Type B pancreatic cell (in vitro differentiated cells): ENCODE measurements at places on chromosomes 2 and 18.

DNA sequence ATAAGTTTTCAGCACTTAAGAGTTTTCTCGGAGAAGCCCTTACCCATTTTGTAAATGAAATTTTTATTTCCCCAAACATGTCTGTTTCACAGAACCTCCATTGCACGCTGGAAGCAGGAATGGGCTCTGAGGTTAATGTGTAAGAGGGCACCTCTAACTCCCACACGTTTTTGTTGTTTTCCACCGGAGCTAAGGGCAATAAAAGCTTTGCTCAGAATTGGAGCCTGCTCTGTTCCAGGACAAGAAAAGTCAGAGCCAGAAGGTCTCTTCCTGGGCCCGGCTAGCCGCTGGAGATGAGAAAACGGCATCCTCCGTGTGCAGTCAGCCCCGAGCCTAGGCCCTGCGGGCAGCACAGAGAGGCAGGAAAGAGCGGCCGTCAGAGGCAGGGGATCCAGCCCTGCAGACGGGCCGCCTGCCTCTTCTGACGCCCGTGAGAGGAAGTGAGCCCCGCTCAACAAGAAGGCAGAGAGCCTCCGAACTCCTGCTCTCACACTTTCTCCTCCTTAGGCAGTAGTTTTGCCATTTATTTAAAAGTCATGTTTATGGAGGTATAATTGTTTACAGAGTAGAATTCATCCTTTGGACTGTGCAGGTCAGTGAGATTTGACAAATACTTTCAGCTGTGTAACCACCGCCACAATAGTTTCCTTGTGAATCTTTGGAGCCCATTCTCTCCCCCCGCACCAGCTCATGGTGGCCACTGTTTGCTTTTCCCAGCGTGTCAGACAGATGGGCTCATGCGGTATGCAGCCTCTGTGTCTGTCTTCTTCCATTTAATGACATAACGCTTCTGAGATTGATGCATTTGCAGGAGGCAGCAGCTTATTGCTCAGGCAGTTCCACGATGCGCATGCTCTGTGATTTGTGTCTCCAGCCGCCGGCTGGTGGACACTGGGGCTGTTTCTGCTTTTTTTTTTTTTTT lies 117.3 kb downstream of the GALR1 start:
- no peak for DNase-seq

- DNase-seq, result no peak
These were observed 713.0 kb downstream of the TDRD15 start for GRCh38 chr2:21836719-21837118.

DNA sequence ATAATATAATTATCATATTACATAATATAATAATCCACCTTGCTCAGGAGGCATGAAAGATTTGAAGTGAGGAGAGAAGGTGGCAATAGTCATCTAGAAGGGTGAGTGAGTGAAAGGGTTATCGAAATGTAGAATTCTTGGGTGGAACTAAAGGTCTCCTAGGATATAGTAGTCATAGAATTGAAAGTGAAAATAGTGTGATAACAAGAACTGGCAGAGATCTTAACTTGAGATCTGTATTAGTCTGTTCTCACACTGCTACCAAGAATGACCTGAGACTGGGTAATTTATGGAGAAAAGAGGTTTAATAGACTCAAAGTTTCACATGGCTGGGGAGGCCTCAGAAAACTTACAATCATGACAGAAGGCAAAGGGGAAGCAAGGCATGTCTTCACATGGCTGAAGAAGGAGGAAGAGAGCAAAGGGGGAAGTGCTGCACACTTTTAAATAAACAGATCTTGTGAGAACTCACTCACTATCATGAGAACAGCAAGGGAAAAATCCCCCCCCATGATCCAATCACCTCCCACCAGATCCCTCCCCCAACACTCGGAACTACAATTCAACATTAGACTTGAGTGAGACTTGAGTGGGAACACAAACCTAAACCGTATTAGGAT lies 351.5 kb downstream of the NR4A2 start:
- no peak for DNase-seq

GRCh38 chr2:204072443-204073324 lies 136.1 kb downstream of the ICOS start:
- no peak for DNase-seq

- DNase-seq, result no peak
These were observed 12.7 kb upstream of the FHOD3 start for GRCh38 chr18:36284671-36285295.

GRCh38 chr18:55405893-55406406 lies 182.0 kb downstream of the TCF4 start:
- no peak for DNase-seq

GRCh38 chr2:223735035-223735640 lies 102.2 kb downstream of the AP1S3 start:
- no peak for DNase-seq

GRCh38 chr2:219125225-219125885 lies 35.3 kb downstream of the NHEJ1 start:
- no peak for DNase-seq

- no peak for DNase-seq
These were observed 366.9 kb downstream of the NYAP2 start for GRCh38 chr2:225766431-225766830.

DNA sequence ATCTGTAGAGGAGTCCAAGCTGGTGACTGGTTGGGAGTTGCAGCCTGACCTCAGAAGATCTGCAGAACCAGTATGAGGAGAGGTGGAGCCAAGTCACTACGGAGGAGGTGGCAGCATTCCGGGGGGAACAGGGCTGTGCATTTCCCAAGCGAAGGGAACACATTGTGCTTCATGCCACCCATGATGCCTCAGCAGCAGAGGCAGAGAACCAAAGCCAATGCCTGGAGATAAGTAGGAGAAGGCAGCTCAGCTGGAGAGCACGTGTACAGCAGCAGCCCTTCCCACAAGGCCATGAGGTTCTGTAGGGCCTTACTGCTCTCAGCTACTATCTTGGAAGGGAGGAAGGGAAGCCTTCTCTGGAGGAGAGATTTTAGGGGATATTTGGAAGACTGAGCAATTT lies 67.2 kb upstream of the LRPPRC start:
- DNase-seq, result no peak

DNA sequence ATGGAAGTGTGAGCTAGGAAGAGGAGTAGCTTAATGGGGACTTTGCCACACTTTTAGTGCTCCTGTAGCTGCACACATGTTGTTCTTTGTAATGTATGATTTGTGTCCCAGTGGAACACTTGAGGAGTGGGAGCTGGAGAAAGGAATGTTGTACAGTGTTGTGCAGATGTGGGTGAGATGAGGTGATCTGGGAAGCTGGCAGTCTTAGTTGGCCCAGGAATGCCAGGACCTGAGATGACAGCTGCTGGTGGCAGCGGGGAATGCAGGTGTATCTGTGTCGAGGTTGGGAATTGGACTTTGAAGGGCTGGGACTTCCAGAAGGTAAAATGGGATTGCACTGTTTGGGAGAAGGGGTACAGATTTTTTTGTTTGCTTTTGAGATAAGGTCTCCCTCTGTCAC lies 23.6 kb downstream of the NEDD4L start:
- no peak for DNase-seq

DNA sequence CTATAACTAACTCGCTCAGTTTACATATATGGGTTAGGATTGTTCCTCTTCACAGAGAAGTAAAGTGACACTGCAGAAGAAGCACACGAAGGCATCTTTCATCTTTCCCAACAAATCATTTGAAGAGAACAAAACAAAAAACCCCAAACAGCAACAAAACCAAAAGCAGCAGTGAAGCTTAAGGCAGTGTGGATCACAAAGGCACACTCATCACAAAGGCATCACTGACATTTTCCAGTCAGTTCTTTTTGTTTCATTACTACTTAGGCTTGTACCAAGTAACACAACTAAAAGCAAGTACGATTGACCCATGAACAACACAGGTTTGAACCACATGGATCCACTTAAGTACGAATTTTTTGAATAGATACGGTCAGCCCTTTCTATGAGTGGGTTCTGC lies 75.7 kb downstream of the RNF152 start:
- no peak for DNase-seq

DNA sequence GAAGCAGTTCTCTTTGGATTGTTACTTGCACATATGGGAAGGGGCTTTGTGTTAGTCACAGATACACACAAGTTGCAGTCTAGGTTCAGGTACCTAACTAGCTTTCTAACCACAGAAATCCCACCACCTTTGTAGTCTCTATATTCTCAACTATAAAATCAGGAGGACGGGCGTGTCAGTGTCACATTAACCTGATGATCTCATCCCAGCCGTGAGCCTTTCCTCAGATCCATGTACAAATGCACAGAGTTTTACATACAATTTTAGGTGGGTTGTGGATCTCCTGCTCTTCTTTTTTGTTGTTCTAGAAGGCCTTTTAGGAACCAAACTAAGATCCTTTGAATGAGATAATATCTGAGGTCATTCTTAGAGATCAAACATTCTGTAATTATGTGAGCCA lies 94.0 kb downstream of the ZNF532 start:
- no peak for DNase-seq

GRCh38 chr2:197838036-197838435 lies 33.6 kb downstream of the PLCL1 start:
- DNase-seq, result no peak

DNA sequence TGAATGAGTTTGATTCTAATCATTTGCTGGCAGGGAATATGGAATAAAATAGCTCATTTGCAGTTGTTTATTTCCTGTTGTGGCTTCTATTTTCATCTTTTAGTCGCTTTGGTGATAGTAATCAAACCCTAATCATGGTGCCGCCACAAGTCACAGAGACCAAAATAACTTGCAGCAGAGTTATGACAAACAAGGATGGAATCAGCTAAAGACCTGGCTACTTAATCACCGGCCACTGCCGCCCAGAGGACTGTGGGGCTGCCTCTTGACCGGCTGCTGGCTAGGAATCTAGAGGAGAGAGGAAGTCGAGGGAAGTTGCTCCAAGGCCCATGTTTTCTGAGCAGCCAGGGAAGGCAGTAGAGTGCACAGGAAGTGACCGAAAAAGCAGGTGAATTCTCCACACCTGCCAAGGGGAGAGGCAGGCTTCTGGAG lies 5.1 kb upstream of the SMAD7 start:
- DNase-seq, result no peak

- DNase-seq, result no peak
These were observed 14.2 kb upstream of the SKA1 start for GRCh38 chr18:50360611-50361010.

DNA sequence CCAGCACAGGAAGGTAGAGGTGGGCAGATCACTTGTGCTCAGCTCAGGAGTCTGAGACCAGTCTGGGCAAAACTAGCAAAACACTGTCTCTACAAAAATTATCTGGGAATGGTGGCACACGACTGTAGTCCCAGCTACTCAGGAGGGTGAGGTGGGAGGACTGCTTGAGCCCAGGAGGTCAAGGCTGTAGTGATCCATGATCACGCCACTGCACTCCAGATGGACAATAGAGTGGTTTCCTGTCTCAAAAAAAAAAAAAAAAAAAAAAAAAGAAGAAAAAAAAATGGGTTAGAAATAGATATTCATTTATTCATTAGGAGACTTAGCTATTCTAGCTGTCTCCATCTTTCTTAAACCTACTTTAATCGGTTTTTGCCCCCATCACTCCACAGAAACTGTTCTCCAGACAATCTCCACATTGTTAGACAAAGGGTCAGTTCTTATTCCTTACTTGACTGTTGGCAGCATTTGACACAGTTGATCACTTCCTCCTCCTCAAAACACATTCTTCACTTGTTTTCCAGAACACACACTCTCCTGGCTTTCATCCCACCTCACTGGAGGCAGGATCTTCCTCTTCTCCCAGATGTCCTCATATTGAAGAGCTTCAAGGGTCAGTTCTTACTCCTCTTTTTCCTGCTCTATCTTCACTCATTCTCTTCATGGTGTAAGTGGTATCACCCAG lies 103.1 kb downstream of the DTNB start:
- no peak for DNase-seq

DNA sequence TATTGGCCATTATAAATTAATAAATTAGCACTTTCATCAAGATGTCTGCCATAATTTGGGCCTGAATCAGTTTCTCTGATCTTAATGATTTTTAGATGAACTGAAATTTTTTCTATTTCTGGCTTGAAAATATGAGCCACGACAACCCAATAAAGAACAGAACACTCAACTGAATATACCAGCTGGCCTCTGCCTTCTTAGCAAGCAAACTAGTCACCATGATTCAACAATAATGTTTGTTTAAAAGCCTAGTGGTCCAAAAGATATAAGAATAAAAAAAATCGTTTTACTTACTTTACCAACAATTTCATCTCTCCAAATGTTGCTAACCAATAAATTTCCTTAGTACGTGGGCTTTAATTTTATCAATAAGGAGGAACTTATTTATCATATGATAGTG lies 66.7 kb upstream of the TTN start:
- no peak for DNase-seq

DNA sequence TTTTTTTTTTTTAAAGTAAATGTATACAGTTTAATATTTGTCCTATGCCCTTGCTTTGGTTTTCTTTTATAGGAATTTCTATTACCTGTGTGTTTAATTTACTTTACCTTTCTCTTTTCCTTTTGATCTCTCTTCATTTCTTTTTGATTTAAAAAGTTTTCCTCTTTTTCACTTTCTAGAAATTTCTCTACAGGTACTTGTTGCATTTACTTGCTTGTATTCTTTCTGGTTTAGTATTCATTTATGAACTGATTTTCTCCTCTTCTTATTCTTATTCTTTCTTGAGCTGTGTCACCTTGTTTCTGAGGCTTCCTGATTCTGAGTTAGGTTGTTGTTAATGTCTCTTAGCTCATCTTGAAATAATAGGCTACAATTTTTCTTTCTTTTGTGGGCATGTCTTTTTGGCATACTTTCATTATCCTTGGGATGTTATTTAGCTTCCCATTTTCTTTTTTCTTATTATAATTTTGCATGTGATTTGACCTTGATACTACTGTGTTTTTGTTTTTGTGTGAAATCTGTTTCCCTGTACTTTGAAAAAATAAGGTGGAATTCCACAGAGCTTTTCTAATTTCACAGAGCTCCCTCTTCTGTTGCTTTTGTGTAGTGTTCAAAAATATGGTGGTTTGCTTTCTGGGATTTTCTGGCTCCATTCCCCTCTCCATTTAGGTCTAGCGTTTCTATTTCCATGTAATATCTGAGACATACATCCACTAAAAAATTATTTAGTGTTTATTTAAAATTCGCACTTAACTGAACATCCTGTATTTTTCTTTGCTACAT lies 25.5 kb upstream of the ALMS1 start:
- no peak for DNase-seq

DNA sequence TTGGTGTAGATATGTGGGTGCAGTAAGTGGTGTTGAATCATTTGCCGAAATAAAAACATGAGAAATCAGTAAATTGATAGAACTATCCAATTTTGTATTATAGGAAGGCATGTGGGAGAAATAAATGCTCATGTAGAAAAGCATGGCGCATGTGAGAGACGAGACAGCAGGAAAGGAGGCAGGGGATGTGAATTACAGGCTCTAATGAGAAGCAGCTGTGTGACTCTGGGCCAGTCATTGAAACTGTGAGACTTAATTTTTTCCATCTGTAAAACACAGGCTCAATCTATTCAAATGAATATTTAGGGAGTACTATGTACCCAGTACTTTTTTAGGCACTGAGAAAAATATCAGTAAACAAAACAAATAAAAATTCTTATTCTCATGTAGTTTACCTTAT lies 42.6 kb upstream of the MAP3K20 start:
- DNase-seq, result no peak

DNA sequence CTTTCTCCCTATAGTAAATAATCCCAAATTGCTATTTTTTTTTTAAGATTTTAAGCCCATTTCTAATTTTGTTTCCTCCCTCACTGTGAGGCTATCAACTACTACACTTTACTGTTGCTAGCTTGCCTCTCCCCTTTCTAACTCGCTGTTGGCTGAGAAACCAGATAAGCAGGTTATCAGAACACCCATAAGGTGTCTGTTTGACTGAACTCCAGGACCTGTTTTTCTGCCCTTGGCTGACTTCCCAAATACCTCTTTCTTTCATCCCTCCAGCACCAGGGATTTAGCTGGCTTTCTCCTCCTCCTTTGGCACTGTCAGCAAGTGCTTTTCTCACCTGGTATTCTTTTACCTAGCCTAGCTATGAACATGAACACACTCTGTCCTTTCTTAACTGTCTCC lies 11.1 kb downstream of the TRAK2 start:
- no peak for DNase-seq
